ENCODE measurements at places on chromosomes 6 and 20. TPM values are rescaled to one million over a fixed set of nuclear protein-coding genes. Genes with fewer than 3 reads are reported as not detected.

Gene TP53TG5
- not detected for polyA plus RNA-seq

Gene NMBR
- not detected for polyA plus RNA-seq

Gene IL20RA
- not detected for polyA plus RNA-seq

Gene TBXT
- polyA plus RNA-seq: not detected

Data from immature natural killer cell (primary cell).